ENCODE measurements at places on chromosomes 12 and 14.

- peak; percentile 85 for DNase-seq
Measured at GRCh38 chr12:54933376-54933775, 51.2 kb downstream of the TESPA1 start.

GRCh38 chr14:31029016-31029970 is 3.1 kb upstream of the STRN3 start:
- DNase-seq = peak; percentile 58

DNA sequence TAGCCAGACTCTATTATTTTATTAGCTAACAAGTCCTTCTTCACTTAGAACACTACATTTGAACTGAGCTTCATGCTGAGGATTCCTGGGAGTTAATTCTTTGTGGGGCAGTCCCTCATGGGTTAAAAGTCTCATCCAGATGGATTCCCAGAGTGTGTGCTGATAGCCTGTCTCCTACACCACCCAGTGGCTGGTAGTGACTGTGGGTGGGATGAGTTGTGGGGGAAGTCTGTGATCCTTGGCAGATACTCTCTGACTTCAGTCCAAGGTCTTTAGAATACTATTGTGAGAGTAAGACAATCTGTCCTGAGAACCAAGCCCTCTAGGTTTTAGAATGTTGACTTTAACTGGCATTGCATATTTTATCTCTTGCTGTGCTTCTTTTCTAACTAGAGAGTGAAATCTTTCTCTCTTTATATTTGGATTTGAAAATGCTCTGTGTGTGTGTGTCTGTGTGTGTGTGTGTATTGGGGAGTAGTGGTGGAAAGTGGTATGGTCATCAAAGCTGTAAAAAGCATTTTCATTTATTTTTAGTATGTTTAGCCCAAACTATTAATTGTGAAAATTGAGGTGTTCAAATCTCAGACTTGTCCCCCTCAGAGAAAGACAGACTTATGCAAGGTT is 37.3 kb downstream of the AKAP6 start:
- no peak for DNase-seq

GRCh38 chr14:48008646-48009045 is 333.2 kb upstream of the MDGA2 start:
- no peak for DNase-seq

GRCh38 chr12:87518481-87518880 is 510.7 kb downstream of the C12orf50 start:
- DNase-seq = no peak

DNA sequence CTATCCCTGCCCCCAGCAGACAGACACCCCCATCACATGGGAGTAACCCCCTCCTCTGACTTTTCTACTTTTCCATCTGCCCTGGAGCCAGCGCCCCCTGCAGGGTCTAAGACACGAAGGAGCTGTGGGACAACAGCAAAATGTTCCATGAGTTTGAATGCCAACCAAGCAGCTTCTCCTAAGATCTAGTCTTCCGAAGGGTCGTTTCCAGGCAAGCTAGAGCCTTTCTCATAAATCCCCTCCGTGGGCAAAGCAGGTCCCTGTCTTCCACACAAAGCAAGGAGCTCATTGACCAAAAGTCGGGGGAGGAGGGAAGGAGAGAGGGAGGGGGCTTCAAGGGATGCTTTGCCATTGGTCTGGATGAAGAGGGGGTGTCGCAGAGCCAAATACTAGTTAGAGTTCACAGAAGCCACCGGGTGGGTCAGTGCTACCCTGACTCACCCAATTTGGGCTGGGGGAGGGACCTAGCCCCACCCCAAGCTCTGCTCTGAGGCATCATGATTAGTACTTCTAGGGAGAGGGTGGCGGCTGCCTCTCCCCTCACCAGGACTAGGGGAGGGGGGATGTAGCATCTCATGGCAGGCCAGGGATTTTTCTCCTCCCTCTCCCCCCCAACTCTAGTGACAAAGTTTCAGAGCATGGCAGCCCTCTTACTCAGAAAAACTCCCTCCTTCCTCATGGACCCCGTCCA is 1.6 kb downstream of the MSI1 start:
- peak; percentile 40 for DNase-seq

DNA sequence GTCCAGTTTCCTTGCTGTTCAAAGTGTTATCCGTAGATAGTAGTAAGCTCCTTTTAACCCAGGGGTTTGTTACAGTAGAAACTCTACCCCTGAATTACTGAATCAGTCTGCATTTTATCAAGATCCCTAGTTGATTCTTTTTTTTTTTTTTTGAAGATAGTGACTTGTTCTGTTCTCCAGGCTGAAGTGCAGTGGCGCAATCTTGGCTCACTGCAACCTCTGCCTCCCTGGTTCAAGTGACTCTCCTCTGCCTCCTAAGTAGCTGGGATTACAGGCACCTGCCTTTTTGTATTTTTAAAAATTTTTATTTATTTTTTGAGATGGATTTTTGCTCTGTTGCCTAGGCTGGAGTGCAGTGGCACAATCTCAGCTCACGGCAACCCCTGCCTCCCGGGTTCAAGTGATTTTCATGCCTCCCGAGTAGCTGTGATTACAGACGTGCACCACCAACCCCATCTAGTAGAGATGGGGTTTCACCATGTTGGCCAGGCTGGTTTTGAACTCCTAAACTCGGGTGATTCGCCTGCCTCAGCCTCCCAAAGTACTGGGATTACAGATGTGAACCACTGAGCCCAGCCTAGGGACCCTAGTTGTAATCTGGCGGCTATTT is 10.5 kb downstream of the LARP4 start:
- peak; percentile 10 for DNase-seq

GRCh38 chr14:92494512-92494911 is 19.1 kb upstream of the RIN3 start:
- DNase-seq = no peak

DNA sequence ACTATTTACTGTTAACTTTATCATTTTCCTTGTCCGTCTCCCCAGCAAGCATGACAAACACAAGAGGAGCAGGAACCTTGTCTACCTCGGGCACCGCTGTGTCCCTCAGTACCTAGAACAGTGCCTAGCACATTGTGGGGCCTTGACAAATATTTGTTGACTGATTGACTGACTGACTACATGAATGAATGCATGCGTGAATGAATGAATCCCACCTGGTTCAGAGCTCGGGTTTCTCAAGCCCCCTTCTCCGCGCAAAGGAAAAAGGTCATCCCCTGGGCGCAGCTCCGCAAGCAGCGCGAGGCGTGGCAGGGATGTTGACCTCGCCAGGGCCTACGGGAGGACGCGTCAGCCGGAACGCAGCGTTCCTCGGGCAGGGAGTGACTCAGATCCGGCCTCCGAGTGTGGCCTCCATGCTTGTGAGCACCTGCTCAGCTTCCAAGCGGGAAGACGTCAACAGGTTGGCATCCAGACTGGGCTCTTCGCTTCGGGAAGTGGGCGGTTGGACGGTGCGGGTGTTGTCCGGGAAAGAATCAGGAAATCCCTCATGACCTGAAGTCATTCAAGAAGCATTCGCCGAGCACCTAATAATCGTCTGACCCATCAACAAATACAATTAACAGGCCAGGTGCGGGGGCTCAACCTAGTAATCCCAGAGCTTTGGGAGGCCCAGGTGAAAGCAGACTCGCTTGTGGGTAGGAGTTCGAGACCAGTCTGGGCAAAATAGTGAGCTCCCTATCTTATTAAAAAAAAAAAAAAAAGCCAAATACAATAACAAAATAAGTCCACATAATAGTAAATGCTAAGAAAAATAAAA is 13.9 kb upstream of the UBC start:
- no peak for DNase-seq

DNA sequence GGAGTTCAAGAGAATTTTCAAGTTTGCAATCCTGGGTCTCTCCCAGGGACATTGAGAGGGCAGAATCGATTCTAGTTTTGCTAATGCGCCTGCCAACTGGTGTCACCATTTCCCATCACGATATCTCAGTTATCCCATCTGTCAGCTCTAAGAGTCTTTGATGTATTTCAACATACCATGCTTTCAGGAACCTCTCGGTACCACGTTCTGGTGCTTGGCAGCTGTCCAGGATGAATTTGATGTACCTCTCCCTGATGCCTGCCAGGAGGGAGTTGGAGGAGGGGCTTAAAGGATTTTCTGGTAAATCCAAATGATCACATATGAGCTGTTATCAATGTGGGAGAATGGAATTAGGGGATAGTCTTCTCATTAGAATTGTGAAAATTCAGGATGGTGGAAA is 332.5 kb downstream of the RGS6 start:
- no peak for DNase-seq

DNA sequence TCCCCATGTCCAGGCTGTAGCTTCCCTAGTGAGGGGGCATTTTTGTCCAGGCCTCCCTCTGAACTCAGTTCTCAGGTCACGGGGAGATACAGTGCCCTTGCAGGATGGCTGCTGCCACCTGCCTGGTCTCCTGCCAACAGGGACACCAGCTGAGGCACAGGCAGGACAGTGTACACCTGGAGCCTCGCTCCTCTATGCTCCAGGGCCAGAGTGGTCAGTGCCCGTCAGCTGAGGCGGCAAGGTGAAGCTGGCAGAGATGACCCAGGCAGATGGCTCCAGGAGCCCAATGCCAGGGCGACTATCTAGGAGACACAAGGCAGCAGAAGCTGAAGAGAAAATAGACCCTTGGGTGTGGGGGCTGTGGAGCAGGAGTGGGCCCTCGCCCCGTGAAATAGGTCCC is 12.6 kb downstream of the TUBA1C start:
- DNase-seq = no peak

DNA sequence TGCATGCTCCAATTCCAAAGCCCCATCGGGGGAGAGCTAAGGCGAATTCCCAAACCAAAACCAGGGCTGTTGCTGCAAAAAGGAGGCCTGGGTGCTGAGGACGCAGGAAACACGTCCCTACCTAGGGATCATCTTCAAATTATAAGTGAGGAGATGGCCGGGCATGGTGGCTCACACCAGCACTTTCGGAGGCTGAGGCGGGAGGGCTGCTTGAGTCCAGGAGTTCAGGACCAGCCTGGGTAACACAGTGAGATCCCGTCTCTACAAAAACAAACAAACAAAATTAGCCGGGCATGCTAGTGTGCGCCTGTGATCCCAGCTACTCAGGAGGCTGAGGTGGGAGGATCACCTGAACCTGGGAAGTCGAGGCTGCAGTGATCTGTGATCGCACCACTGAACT is 143.2 kb downstream of the CALM1 start:
- no peak for DNase-seq

GRCh38 chr12:95205685-95206084 is 11.6 kb downstream of the FGD6 start:
- peak; percentile 17 for DNase-seq

DNA sequence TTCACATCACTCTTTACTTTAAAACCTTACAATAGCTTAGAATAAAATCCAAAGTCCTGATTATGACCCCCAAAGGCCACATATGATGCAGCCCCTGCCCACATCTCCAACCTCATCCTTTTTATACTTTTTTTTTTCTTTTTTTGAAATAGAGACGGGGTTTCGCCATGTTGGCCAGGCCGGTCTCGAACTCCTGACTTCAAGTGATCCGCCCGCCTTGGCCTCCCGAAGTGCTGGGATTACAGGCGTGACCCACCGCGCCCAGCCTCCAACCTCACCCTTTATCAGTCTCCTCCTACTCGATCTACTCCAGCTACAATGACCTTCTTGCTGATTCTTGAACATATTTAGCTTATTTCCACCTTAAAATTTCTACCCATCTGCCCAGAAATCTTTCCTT is 1.2 kb upstream of the MAPKAPK5 start:
- DNase-seq = peak; percentile 53

DNA sequence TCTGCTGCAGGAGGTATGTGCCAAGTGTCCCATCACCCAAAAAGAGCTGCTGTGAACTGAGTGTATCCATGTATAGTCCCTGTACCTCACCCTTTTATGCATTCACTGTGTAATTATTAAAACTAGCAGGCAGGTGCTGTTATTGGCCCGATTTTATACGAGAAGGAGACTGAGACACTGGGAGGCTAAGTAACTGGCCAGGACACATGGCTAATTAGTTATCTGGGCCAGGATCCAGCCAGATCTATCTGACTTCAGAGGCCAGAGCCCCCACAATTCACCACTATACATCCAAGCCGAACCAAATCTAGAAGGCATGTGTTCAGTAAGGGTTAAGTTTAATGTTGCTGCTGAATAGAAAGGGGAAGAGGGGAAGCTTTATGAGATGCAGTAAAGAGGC is 73.4 kb downstream of the FRMD6 start:
- DNase-seq = no peak

- DNase-seq = peak; percentile 63
Measured at GRCh38 chr12:47818467-47819137, 1.1 kb downstream of the HDAC7 start.

DNA sequence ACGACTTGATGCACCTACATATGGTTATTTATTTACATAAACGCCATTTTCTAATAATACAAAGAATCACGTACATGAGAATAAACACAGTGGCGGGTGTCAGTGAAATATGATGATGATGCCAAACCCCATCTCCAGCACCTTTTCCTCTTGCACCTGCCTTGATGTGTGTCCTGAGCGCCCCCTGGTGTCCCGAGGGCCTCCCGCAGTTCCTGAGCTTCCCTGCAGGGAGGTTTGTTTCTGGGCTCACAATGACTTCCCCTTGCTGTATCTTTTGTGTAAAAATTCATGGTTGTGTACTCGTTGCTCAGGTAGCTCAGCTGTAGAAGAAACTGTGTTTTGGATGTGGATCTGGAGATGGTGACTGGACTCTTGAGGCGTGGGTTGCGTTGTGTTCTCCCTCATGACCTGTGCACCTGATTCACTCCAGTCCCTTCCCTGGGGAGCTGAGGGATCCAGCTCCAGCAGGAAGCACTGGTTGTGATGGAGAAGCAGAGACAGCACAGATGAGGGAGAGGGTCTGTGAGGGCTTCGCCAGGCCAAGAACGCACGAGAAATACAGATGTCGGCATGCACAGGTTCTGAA is 1037.8 kb downstream of the TMEM121 start:
- DNase-seq = peak; percentile 80

DNA sequence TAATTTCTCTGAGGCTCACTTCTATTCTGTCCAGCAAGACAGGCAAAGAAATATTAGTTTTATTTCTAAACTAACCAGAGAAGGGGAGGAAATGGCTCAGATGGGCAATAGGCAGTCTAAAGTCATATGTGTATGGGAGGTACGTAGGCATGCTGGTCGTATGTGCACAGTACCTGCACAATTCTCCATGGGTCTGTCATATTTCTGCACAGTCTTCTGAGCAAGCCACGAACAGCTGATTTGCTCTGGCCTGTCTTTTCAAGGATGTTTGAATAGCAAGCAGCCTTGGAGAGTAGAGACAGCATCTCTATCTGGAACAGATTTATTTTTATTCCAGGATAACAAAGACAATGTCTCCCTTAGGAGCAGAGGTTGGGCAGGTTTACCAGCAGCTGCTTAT is 92.1 kb downstream of the SLC25A47 start:
- no peak for DNase-seq

GRCh38 chr12:109625131-109625559 is 51.6 kb downstream of the MVK start:
- no peak for DNase-seq
